ENCODE measurements at places on chromosomes 1 and 21.

- H3K4me1 ChIP-seq = no peaks in the 10 kb centered on the region
- DNase-seq = no peak
- H3K36me3 ChIP-seq = peaks cover 24% of the 10 kb centered on the region
- H3K27ac ChIP-seq = no peak overlapping the region
Observed at GRCh38 chr1:217605390-217605789, 25.5 kb downstream of the GPATCH2 start.

DNA sequence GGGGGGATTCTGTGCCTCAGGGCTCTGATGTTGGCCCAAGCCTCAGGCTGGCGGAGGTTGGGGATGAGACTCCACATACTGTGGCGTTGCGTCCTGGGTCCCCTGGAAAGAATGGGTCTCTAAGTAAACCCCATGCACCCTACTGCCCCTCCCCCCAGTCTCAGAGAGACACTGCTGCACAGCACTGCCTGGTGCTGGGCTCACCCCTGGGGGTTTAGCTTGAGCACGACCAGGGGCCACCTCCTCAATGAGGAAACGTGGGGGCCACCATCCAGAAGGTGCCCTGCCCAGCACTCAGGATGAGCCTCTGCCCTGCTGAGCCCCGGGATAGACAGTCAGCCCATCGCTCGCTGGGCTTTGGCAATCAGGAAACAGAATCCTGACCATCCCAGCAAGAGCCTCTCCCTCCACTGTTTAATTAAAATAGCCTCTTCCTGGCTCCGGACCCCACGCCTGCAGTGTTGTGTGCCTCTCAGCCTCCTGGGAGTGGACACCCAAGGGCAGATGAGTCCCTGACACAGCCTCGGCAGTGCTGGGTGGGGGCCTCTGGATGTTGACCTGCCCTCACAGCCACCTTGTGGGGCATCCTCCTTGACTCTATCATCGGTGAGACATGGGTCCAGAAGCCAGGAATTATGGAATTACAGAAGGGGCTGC, 3.5 kb upstream of the KRTAP10-4 start:
- H3K4me3 ChIP-seq = no peak overlapping the region
- peaks cover 6% of the 10 kb centered on the region for H3K4me1 ChIP-seq
- H3K36me3 ChIP-seq = no peaks in the 10 kb centered on the region
- no peaks in the 10 kb centered on the region for H3K27me3 ChIP-seq
- DNase-seq = no peak

GRCh38 chr21:16046656-16047330, 317.0 kb downstream of the USP25 start:
- H3K27ac ChIP-seq = no peak overlapping the region
- no peaks in the 10 kb centered on the region for H3K27me3 ChIP-seq
- H3K4me1 ChIP-seq = no peaks in the 10 kb centered on the region
- no peak overlapping the region for H3K4me3 ChIP-seq

- no peak for DNase-seq
- no peak overlapping the region for H3K27ac ChIP-seq
- H3K36me3 ChIP-seq = no peaks in the 10 kb centered on the region
Observed at GRCh38 chr1:29462096-29462495, 225.8 kb downstream of the PTPRU start.

DNA sequence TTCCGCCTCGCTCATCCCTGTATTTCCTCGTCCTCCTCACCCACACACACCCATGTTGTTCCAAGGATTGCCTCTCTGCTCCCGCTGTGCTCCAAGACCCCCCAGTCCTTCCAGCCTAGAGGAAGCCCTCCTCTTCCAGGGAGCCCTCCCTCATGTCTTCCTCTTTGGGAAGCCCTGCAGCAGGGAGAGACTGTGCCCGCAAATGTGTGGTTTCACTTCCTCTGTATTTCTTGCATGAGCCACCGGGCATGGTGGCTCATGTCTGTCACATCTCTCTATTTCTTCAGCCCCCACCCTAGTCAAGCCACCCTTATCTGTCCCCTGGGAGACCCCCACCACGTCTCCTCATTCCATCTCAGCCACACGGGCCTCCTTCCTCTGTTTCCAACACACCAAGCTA, 57.5 kb upstream of the PAX7 start:
- no peak overlapping the region for H3K4me3 ChIP-seq
- H3K4me1 ChIP-seq = no peaks in the 10 kb centered on the region
- H3K27ac ChIP-seq = no peak overlapping the region

DNA sequence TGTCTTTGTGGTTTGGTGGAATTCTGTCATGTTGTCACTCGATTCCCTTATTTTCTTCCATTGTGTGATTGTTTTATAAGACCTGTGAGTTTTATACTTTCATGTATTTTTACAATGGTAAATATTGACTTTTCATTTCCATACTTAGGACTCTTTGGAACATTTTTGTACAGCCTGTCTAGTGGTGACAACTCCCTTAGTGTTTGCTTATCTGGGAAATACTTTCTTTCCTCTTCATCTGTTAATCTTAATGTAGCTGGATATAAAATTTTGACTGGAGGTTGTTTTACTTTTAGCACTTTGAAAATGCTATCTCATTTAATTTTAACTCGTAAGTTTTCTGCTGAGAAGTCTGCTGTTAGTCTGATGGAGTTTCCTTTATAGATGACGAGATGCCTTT, 310.5 kb downstream of the NUF2 start:
- H3K27ac ChIP-seq = no peak overlapping the region
- no peak for DNase-seq
- no peaks in the 10 kb centered on the region for H3K27me3 ChIP-seq
- no peaks in the 10 kb centered on the region for H3K4me1 ChIP-seq
- H3K36me3 ChIP-seq = no peaks in the 10 kb centered on the region

GRCh38 chr1:209319057-209319432, 264.5 kb upstream of the CAMK1G start:
- peaks cover 3% of the 10 kb centered on the region for H3K27me3 ChIP-seq
- no peaks in the 10 kb centered on the region for H3K4me1 ChIP-seq
- no peak for DNase-seq
- H3K4me3 ChIP-seq = no peak overlapping the region
- no peaks in the 10 kb centered on the region for H3K36me3 ChIP-seq

All from activated naive CD8-positive, alpha-beta T cell treated with anti-CD3 and anti-CD28 coated beads for 36 hours (primary cell).